ENCODE measurements at places on chromosomes 13 and 19.

DNA sequence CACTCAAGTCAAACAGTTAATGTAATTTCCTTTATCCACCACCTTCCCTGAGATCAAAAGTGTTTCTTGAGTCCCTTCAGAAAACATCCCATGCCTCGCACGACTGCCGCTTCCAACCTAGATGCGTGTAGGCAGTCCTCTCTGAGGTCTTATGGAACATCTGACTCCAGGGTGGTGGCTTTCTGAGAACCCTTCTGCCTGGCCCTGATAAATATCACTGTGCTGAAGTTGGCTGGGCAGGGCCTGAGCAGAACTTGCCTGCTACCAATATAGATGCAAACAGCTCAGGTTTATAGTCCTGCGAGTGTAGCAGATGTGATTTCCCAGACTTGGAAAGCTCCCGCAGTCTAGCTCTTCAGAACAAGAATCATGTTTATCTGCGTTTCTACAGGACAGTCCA lies 61.1 kb upstream of the GPR12 start:
- no peak for DNase-seq

DNA sequence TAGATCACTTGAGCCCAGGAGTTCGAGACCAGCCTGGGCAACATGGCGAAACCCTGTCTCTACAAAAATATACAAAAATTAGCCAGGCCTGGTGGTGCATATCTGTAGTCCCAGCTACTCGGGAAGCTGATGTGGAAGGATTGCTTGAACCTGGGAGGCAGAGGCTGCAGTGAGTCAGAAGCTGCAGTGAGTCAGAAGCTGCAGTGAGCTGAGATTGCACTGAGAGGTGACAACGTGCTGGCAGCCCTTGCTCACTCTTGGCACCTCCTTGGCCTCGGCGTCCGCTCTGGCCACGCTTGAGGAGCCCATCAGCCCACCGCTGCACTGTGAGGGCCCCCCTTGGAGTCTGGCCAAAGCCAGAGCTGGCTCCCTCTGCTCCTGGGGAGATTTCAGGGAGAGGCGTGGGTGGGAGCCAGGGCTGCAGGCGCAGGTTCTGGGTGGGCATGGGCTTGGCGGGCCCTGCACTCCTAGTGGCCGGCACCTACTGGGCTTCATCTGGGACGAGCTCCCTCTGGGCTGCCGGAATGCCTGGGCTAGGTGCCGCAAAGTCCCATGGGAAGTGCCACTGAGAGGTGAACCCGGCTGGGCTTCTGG lies 39.5 kb upstream of the RPL21 start:
- DNase-seq, result no peak

- DNase-seq, result peak; percentile 70
These were observed 703 bp downstream of the KLF16 start for GRCh38 chr19:1862424-1863327.

- no peak for DNase-seq
These were observed 16.9 kb downstream of the UBAC2 start for GRCh38 chr13:99217461-99218110.
